NB4 (cell line): ENCODE measurements at places on chromosomes 5 and 9.

GRCh38 chr5:127297348-127298035 is 6.9 kb downstream of the MEGF10 start:
- DNase-seq = no peak

- DNase-seq = no peak
Observed at GRCh38 chr9:117101008-117101407, 313.8 kb downstream of the ASTN2 start.

DNA sequence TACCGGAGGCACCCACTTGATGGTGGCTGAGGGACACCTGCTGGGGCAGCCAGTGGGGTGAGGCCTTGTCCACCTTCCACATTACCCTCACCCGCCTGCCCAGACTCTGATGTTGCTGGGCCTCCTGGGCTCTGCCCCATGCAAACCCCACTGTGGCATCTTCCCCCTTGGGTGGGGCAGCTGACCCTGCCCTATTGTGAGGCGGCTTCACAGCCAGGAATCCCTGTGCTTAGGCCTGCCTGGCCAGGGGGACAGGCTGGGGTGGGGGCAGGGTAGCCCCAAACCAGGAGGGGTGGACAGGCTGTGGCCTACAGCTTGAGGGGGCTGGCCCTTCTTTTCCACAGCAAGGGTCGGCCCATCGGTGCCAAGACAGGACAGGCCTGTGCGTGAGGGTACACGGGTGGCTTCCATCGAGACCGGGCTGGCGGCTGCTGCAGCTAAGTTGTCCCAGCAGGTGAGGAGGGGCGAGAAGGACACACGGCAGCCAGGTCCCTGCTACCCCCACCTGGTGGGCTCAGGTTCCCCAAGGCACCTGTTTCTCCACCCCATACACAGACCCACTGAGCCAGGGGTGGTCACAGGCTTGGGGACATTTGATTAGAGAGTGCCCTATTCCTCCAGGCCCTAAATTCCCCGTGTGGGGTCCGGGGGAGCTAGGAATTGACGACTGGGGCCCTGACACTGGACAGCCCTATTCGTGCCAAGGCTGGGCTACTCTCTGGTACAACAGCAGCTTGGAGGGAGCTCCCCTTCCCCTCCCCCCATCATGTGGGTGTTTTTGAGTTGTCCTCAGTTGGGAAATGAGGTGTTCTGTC is 99.2 kb downstream of the PHF2 start:
- DNase-seq = no peak

DNA sequence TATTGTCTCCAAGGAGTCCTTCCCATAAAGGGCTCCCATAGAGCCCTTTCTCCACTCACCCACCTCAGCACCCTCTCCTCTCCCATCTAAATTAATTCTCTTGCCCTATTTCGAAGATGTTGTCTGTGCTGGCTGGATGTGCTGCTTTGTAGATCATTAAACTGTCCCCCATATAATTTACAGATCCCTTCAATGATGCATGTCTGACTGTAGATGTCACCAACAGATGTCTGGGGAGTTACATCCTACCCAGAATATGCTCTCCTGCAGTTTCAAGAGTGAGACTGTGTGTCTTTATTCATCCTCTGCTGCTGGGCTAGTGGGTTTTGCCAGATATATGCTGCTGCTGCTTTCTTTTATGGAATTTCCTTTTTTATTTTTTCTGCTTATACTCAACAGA is 351.2 kb downstream of the MLLT3 start:
- DNase-seq = no peak

- no peak for DNase-seq
Observed at GRCh38 chr5:10733426-10733825, 27.6 kb downstream of the DAP start.

- peak; percentile 21 for DNase-seq
Observed at GRCh38 chr9:77673941-77674791, 26.0 kb upstream of the GNA14 start.
